Hindlimb muscle (tissue), 1 donor: ENCODE measurements at places on chromosomes 6 and 20. TPM values are rescaled to one million over a fixed set of nuclear protein-coding genes. Genes with fewer than 3 reads are reported as not detected.

- no peak for DNase-seq
These were observed 37.5 kb downstream of the YTHDF1 start for GRCh38 chr20:63178446-63178820.

GRCh38 chr6:121660277-121660676 lies 224.8 kb downstream of the GJA1 start:
- DNase-seq, result no peak

GRCh38 chr6:6085928-6086668 lies 79.4 kb upstream of the NRN1 start:
- DNase-seq, result peak; percentile 11

GRCh38 chr6:169985121-169986015 lies 233.9 kb downstream of the ERMARD start:
- DNase-seq, result no peak

GRCh38 chr6:108686896-108687295 lies 126.2 kb downstream of the FOXO3 start:
- no peak for DNase-seq

GRCh38 chr6:150263765-150264404 lies 104.9 kb upstream of the IYD start:
- no peak for DNase-seq

DNA sequence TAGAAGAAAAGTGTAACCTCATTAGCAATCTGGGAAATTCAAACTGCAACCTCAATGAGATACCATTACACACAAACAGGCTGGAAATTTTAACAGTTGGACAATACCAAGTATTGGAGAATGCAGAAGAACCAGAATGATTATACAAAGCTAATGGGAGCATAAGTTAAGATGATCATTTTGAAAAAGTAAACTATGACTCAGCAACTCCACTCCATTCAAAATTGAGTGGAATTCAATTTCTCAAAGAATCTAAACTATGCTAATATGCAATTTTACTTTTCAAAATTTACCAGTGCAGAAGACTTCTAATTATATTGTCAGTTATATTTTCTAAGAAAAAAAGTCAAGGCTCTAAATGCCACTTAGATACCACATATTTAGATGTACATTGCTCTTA lies 17.2 kb downstream of the GPLD1 start:
- DNase-seq, result no peak

DNA sequence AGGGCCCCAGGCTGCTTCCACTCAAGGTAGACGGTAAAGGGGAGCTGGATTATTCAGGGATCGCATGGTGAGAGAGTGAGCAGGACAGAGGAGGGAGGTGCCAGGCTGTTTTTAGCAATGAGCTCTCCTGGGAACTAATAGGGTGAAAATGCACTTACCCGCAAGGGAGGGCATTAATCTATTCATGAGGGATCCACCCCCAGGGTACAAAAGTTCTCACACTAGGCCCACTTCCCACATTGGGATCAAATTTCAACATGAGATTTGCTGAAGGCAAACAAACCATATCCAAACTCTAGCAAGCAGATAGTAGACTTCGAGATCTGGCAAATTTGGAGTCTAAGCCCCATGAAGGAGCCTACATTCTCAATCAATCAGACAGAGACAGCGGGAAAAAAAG lies 408.6 kb downstream of the RNF144B start:
- no peak for DNase-seq

DNA sequence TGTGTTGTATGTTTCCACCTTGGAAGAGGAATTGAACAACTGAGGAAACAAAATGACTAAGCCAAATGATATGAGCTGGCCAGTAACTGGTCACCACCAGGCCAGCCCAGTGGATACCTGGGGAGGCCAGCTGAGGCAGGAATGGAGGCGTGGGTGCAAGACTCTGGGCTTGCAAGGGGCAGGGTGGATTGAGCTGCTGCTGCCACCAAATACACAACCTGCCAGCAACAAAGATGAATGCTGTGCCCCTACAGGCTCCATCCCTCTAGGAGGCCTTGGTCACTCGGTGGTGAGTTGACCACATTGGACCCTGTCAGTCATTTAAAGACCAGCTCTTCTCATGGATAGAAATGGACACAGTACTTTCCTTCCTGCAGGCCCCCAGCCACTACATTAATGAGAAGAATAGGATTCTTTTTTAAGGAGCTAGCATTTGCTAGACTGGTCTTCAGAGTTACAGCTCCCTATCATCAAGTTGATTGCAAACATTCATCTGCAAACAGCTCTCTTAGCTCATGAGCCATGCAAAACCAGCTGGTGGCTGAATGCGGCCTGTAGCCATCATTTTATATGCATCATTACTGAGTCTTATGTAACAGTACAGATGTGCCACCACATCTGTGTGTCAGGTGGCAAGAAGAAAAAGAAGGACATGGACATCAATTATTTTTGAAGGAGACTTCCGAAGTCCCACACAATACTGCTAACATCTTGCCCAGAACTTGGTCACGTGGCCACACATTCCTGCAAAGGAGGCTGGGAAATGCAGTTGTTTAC lies 26.3 kb upstream of the SLC22A3 start:
- DNase-seq, result no peak

DNA sequence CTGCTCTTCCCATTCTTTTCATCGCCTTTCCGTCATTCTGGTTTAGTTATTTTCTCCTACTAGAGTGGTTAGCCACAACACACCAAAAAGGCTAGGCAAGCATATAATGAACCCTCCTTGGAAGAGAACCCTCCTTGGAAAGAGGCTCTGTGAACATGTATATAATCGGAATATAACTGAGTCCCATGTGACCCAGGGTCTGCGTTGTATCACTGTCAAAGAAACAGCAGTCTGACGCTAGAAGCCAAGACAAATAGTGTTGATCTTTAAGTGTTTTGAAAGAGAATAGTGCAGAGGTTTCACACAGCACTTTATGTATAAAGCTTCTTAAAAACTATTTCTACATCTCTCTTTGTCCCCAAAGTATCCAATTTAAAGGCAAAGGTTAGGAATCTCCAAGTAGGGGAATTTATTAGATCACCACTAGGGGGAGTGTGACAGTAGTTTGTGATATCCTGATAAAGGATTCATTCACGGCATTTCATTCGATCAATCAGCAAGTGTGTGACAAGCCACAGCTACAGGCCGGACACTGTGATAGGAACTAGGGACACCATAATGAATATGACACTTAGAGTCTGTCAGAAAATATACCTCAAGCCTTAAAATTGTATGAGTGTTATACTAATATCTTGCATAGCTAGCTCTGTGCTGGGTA lies 395.3 kb downstream of the CD109 start:
- DNase-seq, result no peak

- no peak for DNase-seq
These were observed 12.1 kb downstream of the CEP85L start for GRCh38 chr6:118639054-118639964.

DNA sequence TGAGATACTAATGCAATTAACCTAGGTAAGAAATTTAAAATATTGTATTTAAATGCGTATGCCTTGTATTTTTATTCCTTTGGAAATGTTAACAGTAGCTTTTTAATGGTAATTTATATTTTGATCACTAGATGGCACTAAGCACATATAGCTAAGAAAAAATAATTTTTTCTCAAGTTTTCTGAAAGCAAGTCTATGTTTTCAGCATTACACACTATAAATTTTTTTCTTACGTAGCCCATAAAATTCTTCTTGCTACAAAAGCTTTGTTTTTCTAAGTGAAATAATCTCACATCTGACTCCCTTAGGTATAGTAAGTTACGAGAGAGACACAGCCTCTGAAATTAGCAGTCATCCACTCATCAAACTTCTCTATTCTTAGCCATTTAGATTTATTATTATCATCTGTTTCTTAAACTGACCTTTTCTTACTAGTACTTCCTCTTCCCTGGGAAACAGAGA lies 35.7 kb downstream of the TSPYL4 start:
- DNase-seq, result no peak

DNA sequence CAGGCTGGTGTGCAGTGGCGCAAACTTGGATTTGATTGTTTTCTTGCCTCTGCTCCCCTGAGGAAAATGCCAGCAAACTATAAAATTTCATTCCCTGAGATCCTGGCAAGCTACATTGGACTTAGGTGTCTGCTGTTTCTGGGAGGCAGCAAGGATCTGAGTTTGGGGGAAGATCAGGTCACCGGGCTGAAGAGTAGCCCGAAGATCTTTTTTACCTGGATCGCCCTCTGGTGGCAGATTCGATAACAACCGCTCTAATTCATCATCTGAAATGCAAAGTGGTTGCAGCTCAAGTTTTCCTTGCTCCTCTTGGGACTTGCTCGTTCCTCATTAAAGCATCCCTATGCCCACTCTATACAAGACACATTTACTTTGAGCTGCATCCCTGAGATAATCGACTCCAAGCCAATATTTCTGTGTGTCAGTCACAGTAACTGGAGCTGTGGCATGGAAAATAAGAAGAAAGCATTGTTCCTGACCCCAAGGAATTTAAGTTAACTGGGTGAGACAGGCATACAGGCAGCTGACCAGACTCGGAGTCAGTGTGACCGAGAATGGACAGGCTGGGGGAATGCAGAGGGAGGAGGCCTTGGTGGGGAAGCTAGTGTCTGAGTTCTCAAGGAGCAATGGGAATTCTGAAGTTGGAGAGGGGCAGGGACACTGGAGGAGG lies 131.8 kb upstream of the PROKR2 start:
- DNase-seq, result peak; percentile 17

- no peak for DNase-seq
These were observed 3.3 kb upstream of the RSPO3 start for GRCh38 chr6:127115084-127115655.

- no peak for DNase-seq
These were observed 80.8 kb downstream of the PLEKHG1 start for GRCh38 chr6:150680510-150680909.

DNA sequence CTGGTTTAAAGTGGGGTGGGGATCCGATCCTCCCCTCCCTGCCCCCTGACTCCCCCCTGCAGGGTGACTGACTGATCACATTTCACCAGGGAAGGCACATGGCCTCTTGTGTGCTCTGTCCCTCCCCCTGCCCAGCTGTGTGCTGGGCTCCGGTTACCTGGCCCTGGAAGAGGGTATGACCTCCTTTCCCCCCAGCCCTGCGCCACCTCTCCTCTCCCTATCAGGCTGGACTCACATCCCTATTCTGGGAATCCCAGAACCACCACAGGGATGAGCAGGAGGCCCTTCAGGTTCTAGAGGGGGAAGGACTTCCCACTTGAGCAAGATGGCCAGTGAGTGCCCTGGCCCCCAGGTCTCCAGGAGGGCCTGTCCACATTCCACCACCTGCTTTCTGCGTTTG lies 2.1 kb upstream of the IP6K3 start:
- DNase-seq, result no peak

DNA sequence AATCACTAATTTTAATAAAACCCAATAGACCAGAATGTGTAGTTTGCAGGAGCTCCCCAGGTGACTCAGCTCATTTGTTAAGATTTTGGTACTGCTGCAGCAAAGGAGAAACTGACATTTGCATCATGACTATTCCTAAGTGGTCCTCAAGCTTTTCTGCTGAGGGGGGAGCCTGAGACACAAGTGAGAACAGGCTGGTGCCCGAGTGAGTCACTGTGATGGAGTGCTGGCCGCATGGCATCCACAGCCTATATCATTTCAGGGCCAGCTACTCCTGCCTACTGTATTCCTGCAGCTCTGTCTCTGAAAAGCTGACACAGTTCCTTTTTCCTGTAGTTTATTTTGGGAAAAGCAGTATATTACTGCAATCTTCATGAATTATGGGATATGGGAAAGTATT lies 113.7 kb upstream of the ENPP5 start:
- DNase-seq, result no peak

GRCh38 chr20:48585061-48585870 lies 242.5 kb downstream of the PREX1 start:
- DNase-seq, result no peak

GRCh38 chr6:127111526-127111925 lies 6.9 kb upstream of the RSPO3 start:
- no peak for DNase-seq

DNA sequence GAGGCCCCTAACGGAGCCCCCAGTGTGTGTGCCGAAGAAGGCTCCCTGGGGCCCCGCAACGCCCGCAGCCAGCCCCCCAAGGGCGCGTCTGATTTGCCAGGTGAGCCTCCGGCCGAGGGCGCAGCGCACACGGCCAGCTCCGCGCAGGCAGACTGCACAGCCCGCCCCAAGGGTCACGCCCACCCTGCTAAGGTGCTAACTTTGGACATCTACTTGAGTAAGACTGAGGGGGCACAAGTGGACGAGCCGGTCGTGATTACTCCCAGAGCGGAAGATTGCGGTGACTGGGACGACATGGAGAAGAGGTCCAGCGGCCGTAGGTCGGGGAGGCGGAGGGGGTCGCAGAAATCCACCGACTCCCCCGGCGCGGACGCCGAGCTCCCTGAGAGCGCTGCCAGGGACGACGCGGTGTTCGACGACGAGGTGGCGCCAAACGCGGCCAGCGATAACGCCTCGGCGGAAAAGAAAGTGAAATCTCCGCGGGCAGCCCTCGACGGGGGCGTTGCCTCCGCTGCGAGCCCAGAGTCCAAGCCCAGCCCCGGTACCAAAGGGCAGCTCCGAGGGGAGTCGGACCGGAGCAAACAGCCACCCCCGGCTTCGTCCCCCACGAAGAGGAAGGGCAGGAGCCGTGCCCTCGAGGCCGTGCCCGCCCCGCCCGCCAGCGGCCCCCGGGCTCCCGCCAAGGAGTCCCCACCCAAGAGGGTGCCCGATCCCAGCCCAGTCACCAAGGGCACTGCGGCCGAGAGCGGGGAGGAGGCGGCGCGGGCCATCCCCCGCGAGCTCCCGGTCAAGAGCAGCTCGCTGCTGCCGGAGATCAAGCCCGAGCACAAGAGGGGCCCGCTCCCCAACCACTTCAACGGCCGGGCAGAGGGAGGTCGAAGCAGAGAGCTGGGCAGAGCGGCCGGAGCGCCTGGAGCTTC lies 117.0 kb downstream of the RTN4IP1 start:
- peak; percentile 47 for DNase-seq

DNA sequence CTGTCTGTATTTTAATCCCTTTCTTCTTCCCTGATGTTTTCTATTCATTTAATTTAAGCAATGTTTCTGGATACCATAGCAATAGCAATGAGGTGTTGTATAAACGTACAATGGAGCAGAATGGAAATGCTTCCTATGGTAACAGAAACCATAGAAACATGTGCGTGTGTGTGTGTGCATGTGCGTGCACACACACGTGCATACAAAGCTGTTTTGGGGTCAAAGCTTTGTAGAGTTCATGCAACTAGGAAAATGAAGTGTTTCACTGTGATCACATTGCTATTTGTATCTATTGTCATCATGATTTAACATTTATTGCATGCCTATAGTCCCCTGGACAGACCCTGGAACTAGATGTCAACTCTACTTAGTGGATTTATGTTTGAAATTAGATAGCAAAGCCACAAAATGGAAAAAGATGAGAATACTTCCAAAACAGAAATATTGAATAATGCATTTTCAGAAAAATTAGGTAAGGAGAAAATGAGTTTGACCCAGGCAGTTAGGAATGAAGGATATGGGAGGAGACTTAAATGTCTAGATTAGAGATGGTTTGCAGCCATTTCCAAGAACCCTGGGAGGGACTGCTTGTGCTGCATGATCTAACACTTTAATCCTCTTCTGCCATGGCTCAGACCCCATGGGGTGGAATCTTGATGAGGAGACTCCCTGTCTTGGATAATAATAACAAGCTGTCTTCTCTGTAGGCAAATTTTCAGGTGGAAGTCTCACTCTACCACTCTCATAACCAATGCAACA lies 124.4 kb downstream of the TRMT11 start:
- DNase-seq, result no peak

GRCh38 chr20:33054791-33055190 lies 1.1 kb downstream of the BPIFB3 start:
- DNase-seq, result no peak

EPPIN gene
- 0.12 TPM for polyA plus RNA-seq

WASF1 gene
- polyA plus RNA-seq, result 7.7 TPM

ZNF165 gene
- 0.56 TPM for polyA plus RNA-seq

KLC4 gene
- 28.5 TPM for polyA plus RNA-seq

MMP24 gene
- polyA plus RNA-seq, result 0.43 TPM

HEY2 gene
- 10.9 TPM for polyA plus RNA-seq

ARFGEF3 gene
- polyA plus RNA-seq, result 1.1 TPM

LRRC73 gene
- polyA plus RNA-seq, result not detected

PPP1R3G gene
- polyA plus RNA-seq, result 1.9 TPM

PCMT1 gene
- polyA plus RNA-seq, result 62.8 TPM
